Activated CD4-positive, alpha-beta T cell treated with anti-CD3 and anti-CD28 coated beads, Interleukin-2, amount 10 ng/mL, durations not matched to agents 24 days and 14 days (primary cell): ENCODE measurements at places on chromosomes 5 and 9.

- DNase-seq, result no peak
These were observed 38.3 kb downstream of the TRIO start for GRCh38 chr5:14181299-14181968.

GRCh38 chr9:18568973-18569372, 95.0 kb downstream of the ADAMTSL1 start:
- no peak for DNase-seq

DNA sequence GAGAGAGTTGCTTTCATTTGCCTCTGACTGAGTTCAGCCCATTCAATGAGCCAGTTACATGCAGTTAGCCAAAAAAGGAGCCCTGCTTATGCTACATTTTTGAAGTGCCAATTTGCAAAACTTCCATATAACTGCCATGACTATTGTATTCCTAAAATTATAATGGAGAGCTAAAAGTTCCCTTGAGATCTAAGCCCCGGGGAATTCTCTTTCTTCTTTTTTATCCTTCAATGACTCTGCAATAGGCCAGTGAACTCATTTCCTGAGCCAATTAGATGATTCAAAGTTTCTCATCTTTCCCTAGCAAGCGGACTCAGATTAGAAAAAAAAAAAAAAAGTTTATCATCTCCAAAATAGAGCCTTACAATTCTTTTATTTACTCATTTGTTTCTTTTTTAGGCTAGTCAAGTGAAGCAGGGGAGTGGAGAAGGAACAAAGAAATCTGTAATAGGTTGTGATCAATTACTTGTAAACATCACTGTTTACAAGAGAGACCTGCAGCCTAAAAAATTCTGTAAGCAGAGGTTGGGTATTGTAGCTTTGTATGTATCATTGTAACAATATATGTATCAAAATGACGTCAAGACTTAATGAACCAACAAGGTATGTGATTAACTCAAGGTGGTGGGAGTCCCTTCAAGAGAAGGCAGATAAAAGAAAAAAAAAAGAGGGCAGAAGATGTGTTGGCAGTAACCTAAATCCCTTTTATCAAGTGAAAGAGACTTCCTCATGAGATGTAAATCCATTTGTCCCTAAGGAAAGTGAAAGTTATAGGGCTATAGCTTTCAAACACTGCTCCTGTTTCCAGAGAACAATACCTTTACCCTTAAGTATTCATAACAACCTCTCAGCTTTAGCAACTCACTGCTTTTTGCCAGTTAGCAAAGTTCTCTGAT, 48.7 kb upstream of the HOMER1 start:
- DNase-seq, result no peak

DNA sequence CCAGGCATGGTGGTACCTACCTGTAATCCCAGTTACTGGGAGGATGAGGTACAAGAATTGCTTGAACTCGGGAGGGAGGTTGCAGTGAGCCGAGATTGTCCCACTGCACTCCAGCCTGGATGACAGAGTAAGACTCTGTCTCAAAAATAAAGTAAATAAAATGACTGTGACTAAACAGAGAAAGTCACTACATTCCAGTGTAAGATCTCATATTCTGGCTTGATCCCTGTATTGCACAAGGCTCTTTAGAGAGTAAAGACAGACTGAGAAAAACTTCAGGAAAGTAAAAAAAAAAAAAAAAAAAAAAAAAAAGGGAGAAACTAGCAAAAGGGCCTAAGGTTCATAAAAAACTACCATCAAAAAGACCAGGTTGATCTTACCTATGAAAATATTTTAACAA, 106.6 kb upstream of the PJA2 start:
- DNase-seq, result no peak

DNA sequence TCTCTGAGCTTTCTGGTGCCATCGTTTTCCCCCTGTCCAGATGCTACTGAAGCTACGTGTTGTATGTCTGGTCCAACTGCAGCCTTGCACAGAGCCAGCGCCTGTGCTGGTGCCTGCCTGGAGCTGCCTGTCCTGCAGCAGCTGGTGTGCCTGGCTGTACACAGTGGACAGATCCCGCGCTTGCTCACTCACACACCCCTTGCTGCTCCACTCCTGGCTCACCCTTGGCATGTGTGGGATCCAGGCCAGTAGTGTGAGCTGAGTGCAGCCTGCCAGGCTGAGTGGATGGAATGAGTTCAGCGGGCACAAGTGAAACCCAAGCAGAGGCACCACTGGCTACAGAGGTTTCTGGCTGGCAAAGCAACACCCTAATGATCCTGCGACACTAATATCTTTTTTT, 40.4 kb downstream of the FER start:
- no peak for DNase-seq

DNA sequence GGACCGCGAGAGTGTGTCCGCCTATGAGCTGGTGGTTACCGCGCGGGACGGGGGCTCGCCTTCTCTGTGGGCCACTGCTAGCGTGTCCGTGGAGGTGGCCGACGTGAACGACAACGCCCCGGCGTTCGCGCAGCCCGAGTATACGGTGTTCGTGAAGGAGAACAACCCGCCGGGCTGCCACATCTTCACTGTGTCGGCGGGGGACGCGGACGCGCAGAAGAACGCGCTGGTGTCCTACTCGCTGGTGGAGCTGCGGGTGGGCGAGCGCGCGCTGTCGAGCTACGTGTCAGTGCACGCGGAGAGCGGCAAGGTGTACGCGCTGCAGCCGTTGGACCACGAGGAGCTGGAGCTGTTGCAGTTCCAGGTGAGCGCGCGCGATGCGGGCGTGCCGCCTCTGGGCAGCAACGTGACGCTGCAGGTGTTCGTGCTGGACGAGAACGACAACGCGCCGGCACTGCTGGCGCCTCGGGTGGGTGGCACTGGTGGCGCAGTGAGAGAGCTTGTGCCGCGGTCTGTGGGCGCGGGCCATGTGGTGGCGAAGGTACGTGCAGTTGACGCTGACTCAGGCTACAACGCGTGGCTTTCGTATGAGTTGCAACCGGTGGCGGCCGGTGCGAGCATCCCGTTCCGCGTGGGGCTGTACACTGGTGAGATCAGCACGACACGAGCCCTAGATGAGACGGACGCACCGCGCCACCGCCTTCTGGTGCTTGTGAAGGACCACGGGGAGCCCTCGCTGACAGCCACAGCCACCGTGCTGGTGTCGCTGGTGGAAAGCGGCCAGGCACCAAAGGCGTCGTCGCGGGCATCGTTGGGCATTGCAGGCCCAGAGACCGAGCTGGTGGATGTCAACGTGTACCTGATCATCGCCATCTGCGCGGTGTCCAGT, 1.8 kb downstream of the PCDHA7 start:
- no peak for DNase-seq

- no peak for DNase-seq
These were observed 47.2 kb downstream of the XRCC4 start for GRCh38 chr5:83124593-83124992.

GRCh38 chr9:12956805-12957204, 182.0 kb downstream of the LURAP1L start:
- DNase-seq, result no peak

- no peak for DNase-seq
These were observed 163.3 kb upstream of the HMHB1 start for GRCh38 chr5:143648696-143649095.

- no peak for DNase-seq
These were observed 14.5 kb downstream of the APTX start for GRCh38 chr9:32986971-32987370.

- DNase-seq, result no peak
These were observed 254.7 kb downstream of the NR3C1 start for GRCh38 chr5:143148771-143149170.

- no peak for DNase-seq
These were observed 193.9 kb downstream of the RFK start for GRCh38 chr9:76200315-76200714.

DNA sequence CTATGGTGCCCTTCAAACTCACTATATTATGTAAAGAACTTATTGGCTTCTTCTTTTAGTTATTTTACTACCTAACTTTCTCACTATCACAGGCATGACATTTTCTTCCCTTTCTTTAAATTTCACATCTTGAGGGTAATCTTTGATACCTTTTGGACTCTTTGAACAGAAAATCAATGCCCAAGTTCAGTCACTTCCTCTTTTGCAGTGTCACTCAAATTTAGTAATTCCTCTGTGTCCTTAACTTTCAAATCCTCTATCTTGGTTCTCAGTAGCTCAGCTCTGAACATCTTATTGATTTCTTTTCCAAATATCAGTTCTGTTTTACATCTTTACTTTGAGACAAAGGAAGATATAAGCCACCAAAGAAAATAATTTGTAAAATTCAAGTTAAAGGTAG, 25.5 kb downstream of the CNTLN start:
- no peak for DNase-seq

GRCh38 chr9:69453746-69454145, 128.7 kb downstream of the ENTREP1 start:
- DNase-seq, result no peak

DNA sequence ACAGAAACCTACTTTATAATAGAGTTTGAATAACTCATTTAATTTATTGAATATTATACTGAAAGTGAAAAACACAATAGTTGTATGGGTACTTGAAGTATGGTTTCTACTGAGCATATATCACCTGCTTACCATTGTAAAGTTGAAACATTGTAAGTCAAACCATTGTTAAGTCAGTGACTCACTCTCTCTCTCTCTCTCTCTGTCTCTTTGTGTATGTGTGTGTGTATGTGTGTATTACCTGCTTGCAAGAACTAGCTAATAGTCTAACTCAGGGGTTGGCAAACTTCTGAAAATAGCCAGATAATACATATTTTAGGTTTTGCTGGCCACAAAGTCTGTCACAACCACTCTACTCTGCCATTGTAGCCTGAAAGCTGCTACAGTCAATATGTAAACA, 564.3 kb upstream of the ZNF608 start:
- no peak for DNase-seq

- DNase-seq, result no peak
These were observed 92.2 kb upstream of the ADAMTS19 start for GRCh38 chr5:129367883-129368282.

GRCh38 chr9:2263665-2264064, 248.5 kb downstream of the SMARCA2 start:
- DNase-seq, result no peak

GRCh38 chr5:106311230-106311915, 1359.4 kb downstream of the EFNA5 start:
- no peak for DNase-seq

DNA sequence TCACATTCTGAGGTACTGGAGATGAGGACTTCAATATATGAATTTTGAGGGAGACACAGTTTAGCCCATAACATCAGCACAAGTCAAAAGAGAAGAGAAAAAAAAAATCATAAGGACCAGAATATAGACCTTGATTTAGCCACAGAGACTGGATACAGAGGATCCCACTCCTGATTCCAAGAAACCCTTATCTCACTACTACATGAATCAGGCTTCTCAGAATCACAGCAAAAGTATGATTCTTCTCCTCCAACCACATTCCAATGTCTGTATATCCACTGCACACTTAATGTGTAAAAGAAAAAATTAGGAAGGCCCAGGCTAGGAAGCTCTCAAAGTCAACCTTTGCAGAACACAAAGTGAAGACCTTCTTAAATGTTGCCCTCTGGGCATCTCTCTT, 610.9 kb downstream of the DTWD2 start:
- DNase-seq, result no peak

- no peak for DNase-seq
These were observed 19.4 kb upstream of the LRRC14B start for GRCh38 chr5:171801-172331.

DNA sequence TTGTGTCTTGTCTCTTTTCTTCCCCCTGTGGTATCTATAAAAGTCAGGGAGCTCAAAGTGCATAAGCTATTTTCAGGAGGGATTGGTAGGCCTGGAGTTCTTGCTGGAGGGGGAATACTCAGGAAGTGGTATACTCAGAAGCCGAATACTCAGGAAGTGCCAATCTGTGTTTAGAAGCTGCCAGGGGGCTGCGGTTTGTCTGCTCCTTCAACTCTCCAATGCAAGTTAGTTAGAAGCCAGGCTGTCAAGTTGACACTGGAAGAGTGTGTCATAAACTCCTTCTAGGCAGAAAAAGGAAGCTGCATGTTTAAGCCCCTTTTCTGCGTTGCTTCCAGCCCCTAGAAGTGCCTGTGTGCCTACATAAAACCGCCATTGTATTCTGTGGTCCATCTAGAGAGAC, 366.5 kb downstream of the TAF11L14 start:
- DNase-seq, result no peak

DNA sequence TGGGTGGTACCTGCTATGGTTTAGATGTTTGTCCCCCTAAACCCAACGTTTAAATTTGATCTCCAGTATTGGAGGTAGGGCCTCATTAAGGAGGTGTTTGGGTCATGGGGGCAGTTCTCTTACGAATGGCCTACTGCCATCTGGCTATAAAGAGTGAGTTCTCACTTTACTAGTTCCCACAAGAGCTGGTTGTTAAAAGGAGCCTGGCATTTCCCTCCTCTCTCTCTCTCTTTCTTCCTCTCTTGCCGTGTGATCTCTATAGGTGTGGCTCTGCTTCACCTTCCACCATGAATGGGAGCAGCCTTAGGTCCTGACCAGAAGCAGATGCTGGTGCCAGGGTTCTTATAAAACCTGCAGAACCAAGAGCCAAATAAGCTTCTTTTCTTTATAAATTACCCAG, 193.2 kb upstream of the CDH6 start:
- no peak for DNase-seq

DNA sequence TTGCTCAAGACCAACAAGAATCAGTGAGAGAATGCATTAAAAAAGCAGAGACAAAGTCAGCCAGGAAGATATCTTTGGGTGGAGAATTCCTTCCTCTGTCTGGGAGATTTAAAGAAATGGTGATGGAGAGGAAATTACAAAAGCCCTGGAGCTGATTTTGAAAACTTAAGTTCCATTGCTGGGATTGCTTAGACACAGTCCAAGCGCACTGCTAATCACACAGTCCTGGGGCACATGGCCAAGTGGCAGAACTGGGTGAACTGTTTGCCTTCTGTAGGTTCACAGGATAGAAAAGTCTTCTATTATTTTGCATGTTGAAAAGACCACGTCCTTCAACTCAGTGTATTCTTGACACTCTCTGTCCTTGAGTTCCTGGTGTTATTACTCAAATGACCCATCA, 284.9 kb upstream of the FBXL7 start:
- DNase-seq, result no peak

GRCh38 chr9:137252555-137253506, 1.7 kb downstream of the STPG3 start:
- no peak for DNase-seq
